ENCODE measurements at places on chromosomes 4 and X.
A peak's percentile ranks its signal among the peaks of the same experiment; 100 is the strongest.

DNA sequence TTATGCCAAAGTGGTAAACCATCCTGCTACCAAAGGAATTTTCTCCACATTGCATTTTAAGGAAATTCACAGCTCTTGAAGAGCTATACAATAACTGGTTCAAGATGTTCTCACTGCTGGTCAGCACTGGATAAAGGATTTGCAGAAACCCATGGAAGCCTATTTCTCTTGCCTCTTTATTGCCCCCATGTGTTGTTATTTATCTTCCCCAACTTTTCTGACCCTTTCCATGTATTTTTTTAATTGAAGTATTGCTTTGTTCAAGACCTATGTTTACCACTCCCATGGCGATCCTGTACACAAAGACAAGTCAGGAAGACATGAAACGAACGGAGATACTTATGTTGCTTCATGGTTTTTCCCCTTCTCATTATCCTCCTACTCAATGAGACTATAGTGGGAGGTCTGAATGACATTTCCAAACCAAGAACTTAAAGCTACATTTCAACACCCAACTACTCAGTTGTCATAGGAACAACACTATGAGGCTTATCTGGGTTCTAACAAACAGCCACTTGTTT is 566.4 kb upstream of the DIPK2B start:
- no peak for DNase-seq

DNA sequence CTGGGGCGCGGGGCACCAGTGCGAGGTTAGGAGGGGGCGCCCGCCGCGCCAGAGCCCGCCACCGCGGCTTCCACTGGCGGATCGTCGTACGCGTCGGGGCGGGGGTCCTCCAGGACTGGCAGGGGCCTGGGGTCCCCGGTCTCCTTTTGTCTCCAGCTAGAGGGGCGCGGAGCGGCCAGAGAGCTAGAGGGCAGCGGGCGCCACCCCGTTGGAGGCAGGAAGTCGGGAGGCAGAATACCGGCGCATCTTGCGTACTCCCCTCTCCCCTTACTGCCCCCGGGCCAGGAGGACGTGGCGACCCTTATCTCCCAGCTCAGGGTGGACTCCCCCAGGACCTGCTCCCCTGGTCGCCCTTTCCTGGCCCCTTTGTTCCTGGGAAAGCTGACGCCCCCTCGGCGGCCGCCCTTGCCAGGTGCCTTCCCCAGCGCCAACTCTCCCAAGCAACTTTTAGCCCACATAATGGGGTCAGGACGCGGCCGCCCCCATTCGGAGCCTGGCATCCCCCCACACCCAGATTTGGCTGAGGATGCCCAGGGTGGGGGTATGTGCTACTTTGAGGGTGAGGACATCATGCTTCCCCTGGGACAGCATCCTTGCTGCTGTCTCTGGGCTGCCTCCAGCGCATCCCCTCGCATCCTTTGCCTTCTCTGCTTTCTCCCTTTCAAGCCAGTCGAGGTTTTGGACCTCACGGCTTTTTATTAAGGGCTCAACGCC is 933 bp downstream of the CNKSR2 start:
- no peak for DNase-seq

- peak; percentile 21 for DNase-seq
These were observed at the start of gene OPHN1 for GRCh38 chrX:68433155-68433980. OPHN1 (minus strand) TSS chrX:68433495; CDS start chrX:68433020, 475 bp downstream.

GRCh38 chrX:46209037-46209436 is 336.2 kb downstream of the ZNF674 start:
- DNase-seq, result no peak

DNA sequence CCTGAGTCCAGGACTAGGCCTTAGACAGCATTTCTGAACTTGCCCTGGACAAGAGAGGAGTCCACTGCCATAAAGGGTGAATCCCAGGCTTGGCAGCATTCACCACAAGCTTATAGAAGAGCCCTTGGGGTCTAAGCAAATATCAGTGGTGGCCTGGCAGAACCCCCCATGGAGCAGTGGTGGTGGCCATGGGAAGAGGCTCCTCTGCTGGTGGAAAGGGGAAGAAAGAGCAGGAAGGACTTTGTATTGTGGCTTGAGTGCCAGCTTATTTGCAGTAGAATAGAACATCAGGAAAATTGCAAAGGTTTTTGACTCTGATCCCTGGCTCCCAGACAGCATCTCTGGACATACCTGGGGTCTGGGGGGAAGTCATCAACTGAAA is 58.1 kb upstream of the STARD8 start:
- no peak for DNase-seq

DNA sequence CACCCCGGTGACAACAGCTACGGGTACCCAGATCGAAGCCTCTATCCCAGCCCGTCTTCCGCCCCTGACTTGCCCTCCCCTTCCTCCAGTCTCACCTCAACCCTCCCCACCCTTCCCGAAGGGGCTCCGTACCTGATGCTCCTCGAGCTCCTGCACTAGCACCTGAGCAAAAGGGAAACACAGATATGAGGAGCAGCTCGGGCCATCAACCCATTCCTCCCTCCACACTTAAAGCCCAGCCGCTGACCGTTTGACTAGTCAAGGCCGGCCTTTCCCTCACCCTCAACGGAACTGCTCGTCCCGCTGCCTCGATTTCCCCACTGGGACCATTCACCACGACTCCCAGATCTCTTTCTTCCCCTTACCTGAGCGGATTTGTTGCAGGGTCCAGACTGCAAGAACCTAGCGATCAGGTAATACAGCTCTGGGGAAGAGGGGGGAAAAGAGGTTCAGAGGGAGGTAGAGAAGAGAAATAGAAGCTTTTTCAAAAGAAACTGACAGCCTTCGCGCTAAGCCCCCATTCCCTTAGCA is 731 bp downstream of the BRWD3 start:
- no peak for DNase-seq

GRCh38 chrX:96449191-96449590 is 235.5 kb upstream of the DIAPH2 start:
- DNase-seq, result no peak

- DNase-seq, result no peak
These were observed 181.1 kb upstream of the SMIM31 start for GRCh38 chr4:164572877-164573279.
